ENCODE measurements at places on chromosomes 12 and 14. TPM values are rescaled to one million over a fixed set of nuclear protein-coding genes. Genes with fewer than 3 reads are reported as not detected.

OTOGL gene
- polyA plus RNA-seq = 0.97 TPM

IPO8 gene
- 8.1 TPM for polyA plus RNA-seq

PRICKLE1 gene
- polyA plus RNA-seq = 1.2 TPM

MYF6 gene
- polyA plus RNA-seq = not detected

LRP1-AS gene
- not detected for polyA plus RNA-seq

NOS1 gene
- polyA plus RNA-seq = 0.02 TPM

DBX2 gene
- not detected for polyA plus RNA-seq

FBLN5 gene
- polyA plus RNA-seq = 36.7 TPM

CD163L1 gene
- polyA plus RNA-seq = 0.41 TPM

ENDOU gene
- polyA plus RNA-seq = not detected

PTGDR gene
- polyA plus RNA-seq = not detected

MUCL1 gene
- not detected for polyA plus RNA-seq

FAM186B gene
- 0.16 TPM for polyA plus RNA-seq

REC8 gene
- polyA plus RNA-seq = 23.2 TPM

CLEC4D gene
- polyA plus RNA-seq = not detected

RNASE7 gene
- not detected for polyA plus RNA-seq

CD69 gene
- not detected for polyA plus RNA-seq

HCAR3 gene
- polyA plus RNA-seq = not detected

MANSC4 gene
- not detected for polyA plus RNA-seq

SMARCD1 gene
- polyA plus RNA-seq = 77.2 TPM

CHGA gene
- 5.6 TPM for polyA plus RNA-seq

VRTN gene
- not detected for polyA plus RNA-seq

OXA1L gene
- polyA plus RNA-seq = 133 TPM

CRIP1 gene
- polyA plus RNA-seq = 0.72 TPM

EPS8 gene
- 19.8 TPM for polyA plus RNA-seq

LMBR1L gene
- polyA plus RNA-seq = 43.0 TPM

BATF gene
- polyA plus RNA-seq = not detected

APEX1 gene
- 291 TPM for polyA plus RNA-seq

KRT83 gene
- polyA plus RNA-seq = not detected

ASB2 gene
- polyA plus RNA-seq = 0.15 TPM
